ACHN (cell line): ENCODE measurements at places on chromosomes 2 and 18.
A peak's percentile ranks its signal among the peaks of the same experiment; 100 is the strongest.

DNA sequence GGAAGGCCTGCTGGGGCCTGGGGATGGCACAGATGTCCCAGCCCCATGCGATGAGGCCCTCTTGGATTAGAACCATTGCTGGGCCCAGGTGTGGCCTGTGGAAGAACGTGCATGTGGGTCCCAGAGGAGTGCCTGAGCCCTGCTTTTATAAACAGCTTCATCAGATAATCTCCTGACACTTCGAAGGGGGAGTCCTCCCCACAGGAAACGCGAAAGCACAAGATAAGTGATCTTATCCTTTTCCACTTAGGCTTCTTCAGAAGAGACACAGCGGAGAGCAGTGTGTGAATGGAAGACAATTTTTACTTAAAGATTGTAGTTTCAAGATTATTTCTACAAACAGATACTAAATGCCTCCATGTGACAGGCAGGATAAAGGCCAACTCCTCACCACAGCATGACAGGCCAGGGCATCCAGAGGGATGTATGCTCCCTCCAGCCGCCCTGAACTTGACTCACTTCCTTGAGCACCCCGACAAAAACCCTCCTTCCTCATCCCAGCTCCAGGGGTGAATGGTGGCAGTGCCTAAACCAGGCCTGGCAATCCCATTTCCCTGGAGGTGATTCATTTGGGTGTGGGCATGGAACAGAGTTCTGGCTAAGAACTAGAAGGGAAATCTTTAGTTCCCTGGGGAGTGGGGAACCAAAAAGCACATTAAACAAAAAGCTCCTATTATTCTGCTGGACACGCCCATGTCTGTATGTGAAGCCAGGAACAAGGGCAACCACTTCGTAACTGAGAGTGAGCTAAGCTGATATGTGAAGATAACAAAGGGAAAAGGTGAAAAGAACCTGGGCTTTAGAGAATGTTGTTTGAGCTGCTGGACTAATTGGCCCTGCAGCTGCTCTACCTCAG is 56.2 kb upstream of the TMEM163 start:
- no peak for DNase-seq

DNA sequence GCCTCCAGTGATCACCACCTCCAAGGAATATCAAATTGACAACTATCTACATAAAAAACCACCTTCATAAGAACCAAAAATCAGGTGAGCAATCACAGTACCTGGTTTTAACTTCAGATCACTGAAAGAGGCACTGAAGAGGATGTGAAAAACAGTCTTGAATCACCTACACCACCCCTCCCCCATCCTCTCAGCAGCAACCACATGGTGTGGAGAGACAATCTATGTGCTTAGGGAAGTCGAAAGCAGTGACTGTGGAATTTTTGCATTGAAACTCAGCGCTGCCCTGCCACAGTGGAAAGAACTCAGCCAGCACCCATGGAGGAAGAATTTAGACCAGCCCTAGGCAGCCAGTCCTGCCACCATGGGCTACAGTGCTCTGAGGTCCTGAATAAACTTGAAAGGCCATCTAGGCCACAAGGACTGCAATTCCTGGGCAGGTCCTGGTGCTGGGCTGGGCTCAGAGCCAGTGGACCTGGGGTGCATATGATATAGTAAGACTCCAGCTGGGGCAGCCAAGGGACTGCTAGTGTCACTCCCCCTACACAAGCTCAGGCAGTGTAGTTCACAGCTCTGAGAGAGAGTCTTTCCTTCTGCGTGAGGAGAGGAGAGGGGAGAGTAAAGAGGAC is 75.6 kb downstream of the ATL2 start:
- no peak for DNase-seq

- DNase-seq: peak; percentile 28
These were observed 41.0 kb upstream of the ACTR3 start for GRCh38 chr2:113848758-113849415.

DNA sequence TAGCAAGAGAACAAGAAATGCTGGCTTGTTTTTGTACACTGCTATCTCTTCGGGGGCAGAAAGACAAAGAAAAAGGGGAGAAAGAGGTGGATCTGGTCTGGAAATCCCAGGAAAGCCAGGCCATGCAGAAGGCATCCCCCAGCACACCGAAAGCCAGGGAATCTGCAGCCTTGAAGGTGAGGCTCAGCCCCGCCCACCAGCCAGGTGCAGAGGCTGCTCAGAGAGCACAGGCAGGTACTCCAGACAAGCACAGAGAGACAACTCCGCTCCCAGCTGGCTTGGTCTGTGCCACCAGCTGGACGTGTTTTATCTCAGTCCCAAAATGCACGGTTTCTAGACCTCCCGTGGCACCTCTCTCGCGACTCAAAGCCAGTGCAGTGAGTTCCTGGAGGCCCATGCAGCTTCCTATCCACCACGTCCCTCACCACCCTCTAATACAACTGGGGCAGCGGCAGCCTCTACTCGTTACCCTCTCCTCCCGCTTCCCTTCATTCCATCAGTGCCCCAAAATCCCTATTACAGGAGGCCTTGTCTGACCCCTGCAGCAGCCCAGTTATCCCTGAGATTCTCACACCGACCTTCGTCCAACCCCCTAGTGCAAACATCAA is 62.8 kb downstream of the HDAC4 start:
- no peak for DNase-seq

- DNase-seq: no peak
These were observed 62.4 kb downstream of the PLB1 start for GRCh38 chr2:28558158-28558820.

DNA sequence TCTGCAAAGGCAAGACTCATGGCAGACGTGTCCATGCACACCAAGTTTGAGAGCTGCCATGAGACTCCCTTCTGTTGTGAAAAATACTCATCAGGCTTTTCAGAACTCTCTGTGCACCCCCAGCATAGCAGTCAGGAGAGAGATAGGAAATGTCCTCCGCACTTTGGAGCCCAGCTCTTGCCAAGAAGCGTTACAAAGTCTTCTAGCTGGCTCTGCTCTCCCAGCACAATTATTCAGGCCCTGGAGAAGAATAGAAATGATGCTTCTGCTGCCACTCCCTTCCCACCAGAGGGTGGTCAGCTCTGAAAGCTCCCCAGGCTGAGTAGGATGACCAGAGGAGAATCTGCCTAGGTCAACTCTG is 594.4 kb upstream of the ID2 start:
- no peak for DNase-seq

DNA sequence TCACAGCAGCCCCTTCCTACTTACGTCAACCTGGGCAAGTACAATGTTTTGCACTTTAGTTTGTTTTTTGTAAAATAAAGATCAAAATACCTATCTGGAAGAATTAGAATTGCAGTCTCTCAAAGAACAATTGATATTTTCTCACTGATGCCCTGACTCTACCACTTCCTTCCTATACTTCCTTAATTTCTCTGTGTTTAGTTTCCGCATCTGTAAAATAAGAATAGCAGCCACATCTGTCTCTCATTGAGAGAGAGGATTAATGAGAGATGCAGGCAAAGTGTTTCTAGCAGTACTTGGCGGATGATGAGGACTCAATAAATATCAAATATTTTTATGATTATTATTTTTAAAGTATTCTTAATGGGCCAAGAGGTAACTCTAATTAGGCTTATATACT is 122.6 kb upstream of the PIEZO2 start:
- no peak for DNase-seq

DNA sequence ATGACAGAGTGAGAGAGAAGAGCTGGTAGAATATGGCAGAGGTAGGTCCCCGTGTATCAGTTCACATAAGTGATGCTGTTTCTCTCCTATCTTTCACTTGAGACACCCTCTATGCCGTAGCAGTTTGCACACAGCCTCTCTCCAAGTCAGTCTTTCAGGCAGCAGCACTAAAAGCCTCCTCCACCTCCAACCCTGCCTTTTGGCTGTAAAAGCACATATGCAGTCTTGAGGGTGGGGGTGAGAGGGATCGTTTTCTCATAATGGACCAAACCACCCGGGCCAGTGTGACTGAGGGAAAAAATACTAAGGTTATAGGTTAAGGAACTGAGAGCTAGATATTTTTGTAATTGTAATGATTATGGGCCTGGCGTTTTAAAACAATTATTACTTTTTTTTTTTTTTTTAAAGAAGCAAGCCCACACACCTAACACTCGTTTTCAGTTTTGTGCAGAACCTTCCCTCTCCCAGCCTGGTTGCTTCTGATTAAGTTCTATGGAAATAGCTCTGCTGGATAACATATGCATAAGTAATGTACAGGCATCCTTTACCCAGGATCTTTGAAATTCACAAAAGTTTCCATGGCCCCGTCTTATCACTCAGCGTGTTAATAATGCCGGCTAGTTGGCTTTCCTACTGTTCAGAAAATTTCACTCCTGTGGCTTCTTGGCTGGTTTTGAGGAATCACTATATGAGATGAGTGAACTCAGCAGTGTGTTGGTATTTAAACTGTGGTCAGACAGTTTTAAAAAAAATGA is 112.2 kb upstream of the MEIS1 start:
- DNase-seq: no peak

GRCh38 chr2:240465268-240465764 is 29.9 kb downstream of the GPC1 start:
- DNase-seq: no peak

DNA sequence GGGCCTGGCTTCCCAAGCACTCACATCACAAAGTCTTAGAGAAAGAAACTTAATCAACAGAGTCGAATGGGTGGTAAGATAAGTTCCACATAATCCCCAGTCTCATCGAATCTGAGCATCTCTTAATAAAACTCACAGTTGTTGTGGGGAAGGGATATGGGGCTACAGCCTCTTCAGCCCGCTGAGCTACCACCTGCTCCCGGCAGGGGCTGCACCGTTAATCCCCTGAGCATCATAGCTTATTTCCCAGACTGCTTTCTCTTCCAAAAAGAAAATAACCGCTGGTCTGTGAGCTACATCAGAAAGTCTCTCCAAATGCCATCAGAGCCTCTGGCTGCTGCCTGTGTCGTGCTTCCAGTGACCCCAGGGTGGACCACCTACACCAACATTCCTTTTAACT is 139.4 kb upstream of the CELF4 start:
- no peak for DNase-seq

DNA sequence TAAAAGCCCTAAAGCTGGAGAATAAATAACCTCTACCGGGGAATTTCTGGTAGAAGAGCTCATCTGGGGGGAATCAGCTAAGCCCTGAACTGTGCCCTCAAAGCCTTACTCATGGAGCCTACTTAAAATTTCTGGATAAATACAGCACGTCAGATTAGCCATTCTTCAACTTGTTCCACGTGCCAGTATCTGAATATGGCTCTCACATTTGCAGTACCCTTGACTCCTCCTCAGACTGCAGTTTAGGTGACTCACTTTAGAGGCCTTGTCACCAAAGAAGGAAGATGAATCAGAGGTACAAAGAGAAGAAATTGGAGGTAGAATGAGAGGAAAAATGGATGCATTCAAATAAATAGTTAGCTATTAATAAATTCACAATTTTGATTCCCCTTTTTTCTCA is 34.6 kb upstream of the POTEC start:
- peak; percentile 33 for DNase-seq

- no peak for DNase-seq
These were observed 56.5 kb downstream of the ACAA2 start for GRCh38 chr18:49756671-49757362.

GRCh38 chr18:2907550-2908135 is 60.8 kb downstream of the EMILIN2 start:
- DNase-seq: no peak

DNA sequence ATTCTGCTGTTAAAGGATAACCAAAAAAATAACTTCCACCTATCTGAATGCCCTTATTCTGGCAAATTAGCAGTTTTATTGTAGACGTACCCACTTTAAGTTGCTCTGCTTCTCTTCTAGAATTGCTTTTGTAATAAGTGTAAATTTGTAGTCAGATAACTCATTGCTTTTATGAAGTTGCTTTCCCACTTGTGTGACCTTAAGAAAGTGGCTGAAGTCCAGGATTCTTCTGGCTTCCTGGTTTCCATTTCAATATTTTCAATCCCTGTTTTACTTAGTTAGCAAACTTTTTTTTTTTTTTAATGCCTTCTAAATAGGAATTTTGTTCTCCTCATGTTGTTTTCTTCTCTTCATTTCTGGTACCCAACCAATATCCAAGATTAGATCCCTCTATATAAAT is 59.8 kb downstream of the GLS start:
- no peak for DNase-seq

DNA sequence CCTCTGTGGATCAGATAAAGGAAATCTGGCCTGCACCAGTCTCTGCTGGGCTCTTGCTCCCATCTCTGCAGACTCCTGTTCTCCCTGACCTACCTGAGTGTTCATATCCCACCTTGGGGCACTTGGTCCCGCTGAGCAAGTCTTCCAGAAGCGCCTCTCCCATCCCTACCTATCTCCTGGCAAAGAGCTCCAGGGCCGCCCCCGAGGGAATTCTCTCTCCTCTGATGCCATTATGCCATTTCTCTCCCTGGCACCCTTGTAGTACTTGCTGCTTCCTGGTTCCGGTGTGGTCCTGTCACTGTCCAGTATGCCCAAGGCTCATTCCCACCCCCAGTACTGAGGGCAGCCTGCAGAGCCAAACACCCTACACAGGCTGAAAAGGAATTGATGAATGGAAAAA is 99.8 kb downstream of the KLHL29 start:
- no peak for DNase-seq

DNA sequence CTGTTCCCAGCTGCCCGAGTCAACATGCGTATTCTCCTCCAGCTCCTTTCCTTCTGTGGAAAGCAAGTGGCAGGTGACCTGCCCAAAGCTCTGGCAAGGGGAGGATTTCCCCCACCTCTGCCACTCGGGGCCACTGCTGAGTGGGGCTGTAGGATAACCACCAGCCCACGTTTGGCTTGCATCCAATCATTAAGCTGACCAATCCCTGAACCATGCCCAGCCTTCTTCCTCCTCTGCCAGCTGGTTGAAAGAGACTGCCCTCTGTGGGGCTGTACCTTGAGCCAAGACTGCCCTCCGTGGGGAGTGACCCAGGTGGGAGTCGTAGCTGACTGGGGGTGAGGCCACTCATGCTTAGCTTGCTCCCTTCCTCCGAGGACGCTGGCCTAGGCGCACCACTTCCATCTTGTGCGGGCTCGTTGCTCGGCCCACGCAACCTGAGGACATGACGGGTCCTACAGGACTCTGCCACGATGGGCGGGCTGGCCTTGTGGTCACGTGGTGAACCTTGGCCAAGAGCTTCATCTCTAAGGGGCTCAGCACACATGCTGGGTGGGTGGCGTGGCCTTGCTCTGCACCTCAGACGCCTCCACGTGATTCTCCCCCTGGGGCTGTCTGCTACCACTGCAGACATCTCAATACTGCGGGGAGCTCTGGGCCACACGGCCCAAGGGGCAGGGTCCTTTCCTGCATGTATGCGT is 112.1 kb downstream of the NDUFA10 start:
- no peak for DNase-seq

DNA sequence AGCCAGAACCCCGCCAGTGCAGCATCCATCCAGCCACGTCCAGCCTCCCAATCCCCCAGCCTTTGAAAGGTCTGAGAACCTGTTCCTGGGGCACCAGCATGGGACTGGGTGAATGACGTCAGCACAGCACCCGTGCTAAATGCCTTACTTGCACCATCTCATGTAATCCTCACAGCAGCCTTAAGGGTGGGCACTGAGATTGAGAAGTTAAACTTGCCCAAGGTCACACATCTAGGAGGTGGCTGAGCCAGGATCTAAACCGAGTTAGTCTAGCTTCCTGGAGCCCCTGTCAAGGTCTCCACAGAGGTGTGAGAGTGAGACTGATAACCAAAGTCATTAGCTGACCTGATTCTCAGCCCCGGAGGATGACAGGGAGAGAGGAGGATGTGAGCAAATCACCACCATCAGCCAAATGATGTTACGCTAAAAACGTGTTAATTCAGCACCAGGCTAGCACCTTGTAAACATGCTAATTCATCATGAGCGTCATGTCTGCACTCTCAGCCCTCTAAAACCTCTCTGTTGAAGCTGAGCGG is 4.6 kb downstream of the CD8A start:
- no peak for DNase-seq

- DNase-seq: no peak
These were observed 362.3 kb downstream of the RNF144A start for GRCh38 chr2:7279421-7279949.
